IMR-90 (cell line): ENCODE measurements at places on chromosomes 1 and 21. TPM values are rescaled to one million over a fixed set of nuclear protein-coding genes. Genes with fewer than 3 reads are reported as not detected.

- no peak for DNase-seq
Observed at GRCh38 chr1:181087400-181087901, 1.0 kb upstream of the IER5 start.

DNA sequence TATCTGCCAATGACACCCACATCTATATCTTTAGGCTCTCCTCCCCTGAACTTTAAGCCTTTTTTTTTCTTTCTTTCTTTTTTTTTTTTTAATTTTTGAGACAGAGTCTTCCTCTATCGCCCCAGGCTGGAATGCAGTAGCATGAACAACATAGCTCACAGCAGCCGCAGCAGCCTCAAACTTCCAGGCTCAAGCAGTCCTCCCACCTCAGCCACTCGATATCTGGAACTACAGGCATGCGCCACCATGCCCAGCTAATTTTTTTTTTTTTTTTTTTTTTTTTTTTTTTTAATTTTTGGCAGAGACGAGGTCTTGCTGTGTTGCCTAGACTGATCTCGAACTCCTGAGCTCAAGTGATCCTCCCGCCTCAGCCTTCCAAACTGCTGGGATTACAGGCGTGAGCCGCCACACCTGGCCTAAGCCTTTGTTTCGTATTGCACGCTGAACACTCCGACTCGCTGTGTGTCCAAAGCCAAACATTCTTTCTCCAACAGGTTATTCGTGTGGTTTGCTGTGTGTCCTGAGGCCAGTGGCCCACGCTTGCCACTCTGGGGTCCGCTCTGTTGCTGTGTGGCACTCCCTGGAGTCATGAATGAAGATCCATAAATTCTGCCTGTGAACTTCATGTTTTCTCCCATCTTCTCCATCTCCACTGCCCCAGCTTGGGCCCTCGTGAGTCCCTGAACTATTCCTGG, 119.4 kb downstream of the CAMTA1 start:
- DNase-seq, result no peak

DNA sequence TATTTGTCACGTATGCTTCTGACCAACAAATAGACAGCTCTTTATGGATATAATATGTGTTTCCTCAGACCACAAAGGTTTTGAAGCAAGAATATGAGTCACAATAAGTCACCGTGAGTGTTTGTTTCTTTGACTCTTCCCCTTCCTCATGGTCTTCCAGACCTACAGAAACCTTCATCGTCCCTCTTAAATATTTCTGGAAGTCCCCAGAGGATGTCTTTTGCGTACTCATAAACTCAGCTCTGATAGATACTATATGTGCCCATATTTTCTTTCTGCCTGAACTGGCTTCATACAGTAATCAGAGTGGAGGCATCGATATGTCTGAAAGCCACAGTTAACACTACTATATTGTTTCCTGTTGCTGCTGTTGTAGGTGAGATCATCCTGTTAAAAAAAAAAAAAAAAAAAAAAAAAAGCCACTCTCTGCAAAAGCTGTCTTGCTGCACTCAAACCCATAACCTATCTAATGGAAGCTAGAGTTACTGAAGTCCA, 38.4 kb downstream of the ADAMTS1 start:
- peak; percentile 81 for DNase-seq

DNA sequence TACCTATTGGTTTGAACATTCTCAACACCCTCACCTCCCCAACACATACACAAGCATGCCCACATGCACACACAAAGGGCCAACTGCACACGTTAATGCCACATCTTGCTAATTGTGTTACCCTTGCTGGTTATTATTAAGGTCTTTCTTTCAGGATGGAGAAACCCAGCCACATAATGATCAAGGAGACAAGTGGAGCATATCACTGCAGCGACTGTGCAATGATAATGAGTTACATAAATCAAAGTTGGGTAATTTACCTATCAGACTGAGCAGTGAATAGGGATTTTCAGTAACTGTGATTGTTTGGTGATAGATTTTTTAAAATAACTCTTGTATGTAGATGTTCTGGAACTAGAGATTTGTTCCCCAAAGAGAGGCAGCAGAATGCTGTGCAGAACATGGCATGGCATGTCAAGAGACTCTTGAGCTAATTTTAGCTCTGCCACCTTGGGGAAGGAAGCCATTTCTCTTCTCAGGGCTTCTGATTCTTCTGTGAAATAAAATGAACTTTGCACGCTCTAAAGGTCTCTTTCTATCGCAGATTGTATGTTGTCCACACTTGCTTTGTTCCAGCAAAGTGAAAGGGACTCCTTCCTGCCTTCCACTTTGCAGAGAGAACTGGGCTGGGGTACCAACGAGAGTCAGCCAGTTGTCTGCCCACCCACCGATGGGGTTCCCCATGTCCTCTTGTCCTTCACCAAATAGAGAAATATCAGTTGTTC, 126.0 kb upstream of the CAMK1G start:
- no peak for DNase-seq

DNA sequence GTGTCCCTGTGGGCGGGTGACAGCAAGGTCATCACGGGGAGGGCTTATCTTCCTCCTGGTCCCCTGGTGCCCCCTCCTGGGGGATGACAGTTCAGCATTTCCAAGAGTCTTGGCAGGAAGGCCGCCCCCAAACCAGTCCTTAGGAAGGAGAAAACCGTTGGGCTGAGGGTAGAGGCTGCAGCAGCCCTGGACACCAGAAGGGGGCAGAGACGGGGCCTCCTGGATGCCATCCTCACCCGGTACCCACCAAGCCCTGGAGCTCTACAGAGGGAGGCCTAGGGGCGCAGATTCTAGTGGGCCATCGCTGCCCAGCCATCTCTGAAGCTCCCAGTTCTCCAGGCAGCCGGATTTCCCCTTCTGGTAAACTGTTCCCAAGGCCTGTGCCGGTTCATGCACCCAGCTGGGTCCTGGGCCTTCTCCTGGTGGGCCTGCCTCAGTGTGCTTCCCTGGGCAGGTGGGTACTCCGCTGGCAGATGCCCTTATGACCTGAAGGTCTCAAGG, 14.8 kb upstream of the ZNF669 start:
- DNase-seq, result no peak

- DNase-seq, result no peak
Observed at GRCh38 chr1:15256584-15256983, 9.6 kb downstream of the FHAD1 start.

- no peak for DNase-seq
Observed at GRCh38 chr1:66876664-66877063, 48.0 kb downstream of the DNAI4 start.

DNA sequence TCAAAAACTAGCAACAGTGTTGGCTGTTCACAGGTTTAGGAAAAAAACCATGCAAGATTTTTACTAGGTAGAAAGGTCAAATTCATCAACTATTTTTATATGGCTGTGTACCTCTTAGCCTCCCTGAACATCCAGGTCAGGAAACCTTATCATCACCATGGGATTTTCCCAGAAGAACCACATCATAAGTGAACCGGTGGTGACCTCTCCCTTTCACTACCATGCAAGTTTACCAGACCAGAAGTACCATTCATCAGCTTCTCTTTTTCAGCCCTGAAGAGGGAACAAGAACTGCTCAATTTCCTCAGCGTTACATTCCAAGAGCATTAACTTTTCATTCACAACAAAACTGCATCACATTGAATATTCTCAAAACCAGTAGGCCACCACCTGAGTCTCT, 5.9 kb downstream of the SSBP3 start:
- DNase-seq, result no peak

DNA sequence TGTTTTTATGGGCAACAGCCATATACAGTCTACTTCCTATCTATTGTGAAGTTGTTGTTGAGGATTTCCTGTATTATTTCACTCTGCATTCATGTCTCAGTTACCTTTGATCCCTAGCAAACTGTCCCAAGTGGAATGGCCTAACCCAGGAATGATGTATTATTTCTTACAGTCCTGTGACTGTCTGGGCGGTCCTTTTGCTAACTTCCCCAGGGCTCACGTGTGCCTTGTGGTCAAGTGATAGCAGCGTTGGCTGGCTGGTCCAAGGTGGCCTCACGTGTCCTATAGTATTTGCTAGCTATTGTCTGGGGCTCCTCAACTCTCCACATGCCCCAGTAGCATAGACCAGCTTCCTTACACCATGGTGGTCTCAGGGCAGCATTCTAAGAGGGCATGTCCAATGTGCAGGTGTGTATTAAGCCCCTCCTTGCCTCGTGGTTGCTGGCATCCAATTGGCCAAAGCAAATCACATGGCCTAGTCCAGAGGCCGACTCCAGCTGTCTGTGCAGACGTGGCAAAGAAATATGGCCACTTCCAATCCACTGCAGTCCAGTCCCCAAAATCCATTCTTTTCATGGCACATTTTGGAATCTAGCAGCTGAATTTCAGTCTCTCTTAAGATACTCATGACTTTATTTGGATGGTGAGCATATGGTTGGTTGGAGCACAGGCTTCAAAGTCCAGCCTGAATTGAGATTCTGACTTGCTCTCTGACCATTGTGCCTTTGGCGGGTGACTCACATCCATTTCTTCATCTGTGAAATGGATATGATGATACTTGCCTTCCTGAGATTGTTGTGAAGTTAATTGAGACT, 94.1 kb downstream of the GALNT2 start:
- peak; percentile 46 for DNase-seq

DNA sequence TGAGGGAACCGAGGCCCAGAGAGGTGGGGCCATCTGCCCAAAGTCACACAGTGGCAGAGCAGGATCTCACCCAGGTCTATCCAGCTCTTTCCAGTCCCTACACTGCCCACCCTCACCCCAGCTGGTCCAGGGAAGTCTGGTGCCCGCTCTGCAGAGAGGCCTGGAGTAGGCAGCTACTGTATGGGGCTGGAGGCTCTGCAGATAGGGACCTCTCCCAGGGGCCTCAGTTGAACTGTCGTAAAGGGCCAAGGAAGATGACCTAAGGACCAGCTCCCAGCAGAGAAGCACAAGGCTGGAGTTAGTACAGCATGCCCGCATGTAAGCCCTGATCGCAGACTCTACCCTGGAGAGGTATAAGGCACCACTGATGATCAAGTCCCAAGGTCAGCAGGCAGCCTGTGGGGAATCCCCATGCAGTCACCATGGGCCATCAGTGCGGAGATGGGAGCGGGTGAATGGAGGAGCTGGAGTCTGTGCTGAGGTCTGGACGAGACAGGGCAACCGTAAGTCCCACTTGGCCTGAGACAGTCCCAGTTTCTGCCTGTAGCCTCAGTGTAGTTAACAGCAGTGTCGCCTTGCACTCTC, 320.2 kb downstream of the MATN1 start:
- DNase-seq, result no peak

DNA sequence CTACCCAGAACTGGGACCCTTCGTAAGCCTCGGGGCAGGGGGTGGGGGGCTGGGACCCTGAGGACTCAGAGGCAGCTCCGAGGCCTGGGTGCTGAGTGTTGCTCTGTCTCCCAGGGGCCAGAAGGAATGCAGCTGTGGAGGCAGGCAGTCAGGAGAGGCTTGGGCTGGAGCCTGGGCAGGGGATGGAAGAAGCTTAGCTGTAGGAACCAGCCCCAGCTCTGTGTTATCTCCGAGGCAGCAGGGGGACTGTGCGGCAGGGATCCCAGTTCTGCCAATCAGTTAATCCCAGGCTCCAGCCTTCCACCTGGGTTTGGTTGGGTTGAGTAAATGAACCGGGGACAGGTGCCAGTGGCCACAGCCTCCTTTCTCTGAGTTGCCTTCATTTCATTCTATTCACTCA, 8.2 kb upstream of the GRIK3 start:
- no peak for DNase-seq

DNA sequence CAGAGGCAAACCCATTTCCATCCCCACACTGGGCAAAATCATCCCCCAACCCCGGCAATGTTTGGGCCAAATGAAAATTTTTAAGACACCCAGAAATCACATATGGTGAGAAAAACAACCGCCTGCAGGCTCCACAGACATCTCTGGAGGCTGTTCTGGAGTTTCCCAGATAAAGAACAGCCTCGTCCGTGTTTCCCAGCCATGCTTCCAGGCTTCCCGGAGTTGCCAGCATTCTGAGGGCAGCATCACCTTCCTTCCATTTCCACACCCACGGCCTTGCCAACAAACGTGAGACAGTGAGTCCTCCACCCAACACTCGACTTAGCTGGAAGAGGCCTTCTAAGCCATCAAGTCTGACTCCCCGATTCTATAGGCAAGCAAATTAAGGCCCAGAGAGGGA, 36.9 kb downstream of the KCNN3 start:
- DNase-seq, result no peak

DNA sequence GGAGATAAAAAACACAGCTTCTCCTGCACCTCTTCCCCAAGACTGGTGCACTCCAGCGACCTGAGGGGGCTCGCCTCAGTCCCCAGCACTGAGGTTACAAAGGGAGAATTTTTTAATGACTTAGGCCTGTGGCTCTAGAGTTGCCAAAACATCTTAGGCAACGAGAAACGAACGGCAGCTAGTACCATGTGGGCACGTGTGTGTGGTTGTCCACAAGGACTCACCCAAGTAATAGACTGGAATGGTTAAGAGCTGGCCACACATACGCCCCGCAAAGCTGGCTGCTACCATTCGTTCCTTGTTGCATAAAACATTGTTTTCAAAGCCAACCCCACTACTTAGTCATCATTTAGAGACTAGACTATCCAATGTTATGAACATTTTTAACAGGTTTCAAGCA, 26.9 kb downstream of the RIPK4 start:
- DNase-seq, result no peak

DNA sequence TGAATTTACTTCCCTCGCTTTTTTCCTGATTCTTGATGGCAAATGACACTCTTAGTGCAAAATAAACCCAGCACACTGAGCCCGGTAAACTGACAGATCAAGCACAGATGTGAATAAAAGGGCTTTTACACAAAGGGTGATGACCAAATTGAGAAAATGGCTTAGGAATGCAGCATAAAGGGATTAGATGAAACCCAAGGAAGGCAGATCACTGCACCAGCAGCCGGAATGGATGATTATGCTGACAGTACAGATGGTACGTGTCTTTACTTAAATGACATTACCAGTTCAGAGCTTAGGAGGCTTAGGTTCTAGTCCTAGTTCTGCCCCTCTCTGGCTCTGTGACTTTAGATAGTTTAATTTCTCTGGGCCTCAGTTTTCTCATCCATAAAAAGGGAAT, 12.0 kb downstream of the PKP1 start:
- no peak for DNase-seq

GRCh38 chr1:232952514-232953499, 2.4 kb downstream of the NTPCR start:
- peak; percentile 56 for DNase-seq

GRCh38 chr1:39173119-39173994, 31.1 kb upstream of the MACF1 start:
- DNase-seq, result no peak

GRCh38 chr1:48568501-48568900, 96.5 kb upstream of the SPATA6 start:
- no peak for DNase-seq

Gene CRYBG2
- not detected in 2 replicates for total RNA-seq

Gene ZFP69
- 1.6 and 2.5 TPM in 2 replicates for total RNA-seq

Gene BOLA1
- 3.4 and 4.4 TPM in 2 replicates for total RNA-seq

Gene EFNA1
- total RNA-seq, result 0.28 and 0.90 TPM in 2 replicates

Gene PALMD
- total RNA-seq, result 0.72 and 1.1 TPM in 2 replicates

Gene ATP6V1G3
- not detected in 2 replicates for total RNA-seq

Gene OR2T33
- total RNA-seq, result not detected in 2 replicates

Gene OR2G6
- not detected in 2 replicates for total RNA-seq

Gene PLEKHA6
- 5.0 and 8.2 TPM in 2 replicates for total RNA-seq

Gene HSD11B1
- 0.28 and 0.72 TPM in 2 replicates for total RNA-seq

Gene KRTAP13-2
- total RNA-seq, result not detected in 2 replicates

Gene OR10Z1
- total RNA-seq, result not detected in 2 replicates
